Mammary epithelial cell (primary cell): ENCODE measurements at places on chromosomes 5 and 9.

- DNase-seq, result peak; percentile 75
Observed at GRCh38 chr5:100777680-100778300, 125.3 kb downstream of the ST8SIA4 start.

DNA sequence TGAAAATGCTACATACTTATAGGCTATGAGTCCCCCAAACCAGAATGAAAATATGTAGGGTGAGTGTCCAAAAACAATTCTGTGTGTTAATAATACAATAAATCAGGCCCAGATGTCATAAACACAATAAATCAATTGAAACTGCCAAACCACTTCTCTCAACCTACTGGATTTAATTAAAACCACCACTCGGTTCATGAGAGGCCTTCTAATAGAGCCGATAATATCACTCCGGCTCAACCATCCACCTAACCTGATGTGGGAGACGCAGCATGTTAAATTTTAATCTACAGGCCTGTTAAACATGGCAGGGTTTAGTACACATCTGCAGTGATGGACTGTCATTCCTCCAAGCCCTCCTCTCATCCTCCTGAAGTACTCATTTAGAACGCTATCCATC, 734.5 kb upstream of the ZNF608 start:
- no peak for DNase-seq

DNA sequence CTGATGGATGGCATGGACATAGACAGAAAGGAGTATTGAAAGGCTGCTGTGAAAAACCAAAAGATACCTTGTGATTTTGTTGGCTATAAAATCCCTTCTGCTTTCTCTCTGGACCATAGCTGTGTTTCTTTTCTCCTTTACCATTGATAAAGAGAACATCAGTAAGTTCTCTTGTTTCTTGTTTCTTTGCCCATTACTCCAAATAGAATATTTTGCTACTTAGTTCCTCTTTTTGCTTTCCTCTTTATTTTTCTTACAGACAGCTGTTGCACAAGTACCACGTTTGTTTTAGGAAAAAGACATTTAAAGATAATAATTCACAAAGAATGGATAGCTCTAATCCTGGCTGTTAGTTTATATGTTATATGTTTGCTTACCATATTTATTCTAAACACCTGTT, 1129.2 kb downstream of the DTWD2 start:
- no peak for DNase-seq

DNA sequence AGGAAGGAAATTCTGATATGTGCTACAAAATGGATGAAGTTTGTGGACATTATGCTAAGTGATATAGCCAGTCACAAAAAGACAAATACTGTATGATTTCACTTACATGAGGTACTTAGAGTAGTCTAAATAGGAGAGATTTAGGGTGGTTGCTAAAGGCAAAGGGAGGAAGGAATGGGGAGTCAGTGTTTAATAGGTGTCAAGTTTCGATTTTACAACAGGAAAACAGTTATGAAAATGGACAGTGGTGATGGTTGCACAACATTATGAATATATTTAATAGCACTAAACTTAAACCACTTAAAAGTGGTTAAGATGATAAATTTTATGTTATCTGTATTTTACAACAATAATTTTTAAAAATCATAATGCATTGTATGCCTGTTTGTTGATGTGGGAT, 40.4 kb upstream of the ECM2 start:
- DNase-seq, result no peak

GRCh38 chr5:103669615-103670014, 107.0 kb upstream of the NUDT12 start:
- no peak for DNase-seq

GRCh38 chr5:135008981-135009735, 24.9 kb downstream of the PITX1 start:
- no peak for DNase-seq

DNA sequence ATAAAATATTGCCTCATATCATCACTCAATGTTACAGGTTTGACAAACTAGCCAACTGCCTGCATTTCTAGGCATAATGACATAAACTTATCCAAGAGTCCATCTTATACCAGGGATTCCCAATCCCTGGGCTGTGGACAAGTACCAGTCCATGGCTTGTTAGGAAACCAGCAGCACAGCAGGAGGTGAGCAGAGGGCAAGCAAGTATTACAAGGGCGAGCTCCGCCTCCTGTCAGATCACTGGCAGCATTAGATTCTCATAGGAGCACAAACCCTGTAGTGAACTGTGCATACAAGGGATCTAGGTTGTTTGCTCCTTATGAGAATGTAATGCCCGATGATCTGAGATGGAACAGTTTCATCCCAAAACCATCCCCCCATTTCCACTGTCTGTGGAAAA, 144.9 kb downstream of the PRKACG start:
- no peak for DNase-seq

GRCh38 chr5:137078171-137078665, 420.9 kb downstream of the SPOCK1 start:
- peak; percentile 84 for DNase-seq

DNA sequence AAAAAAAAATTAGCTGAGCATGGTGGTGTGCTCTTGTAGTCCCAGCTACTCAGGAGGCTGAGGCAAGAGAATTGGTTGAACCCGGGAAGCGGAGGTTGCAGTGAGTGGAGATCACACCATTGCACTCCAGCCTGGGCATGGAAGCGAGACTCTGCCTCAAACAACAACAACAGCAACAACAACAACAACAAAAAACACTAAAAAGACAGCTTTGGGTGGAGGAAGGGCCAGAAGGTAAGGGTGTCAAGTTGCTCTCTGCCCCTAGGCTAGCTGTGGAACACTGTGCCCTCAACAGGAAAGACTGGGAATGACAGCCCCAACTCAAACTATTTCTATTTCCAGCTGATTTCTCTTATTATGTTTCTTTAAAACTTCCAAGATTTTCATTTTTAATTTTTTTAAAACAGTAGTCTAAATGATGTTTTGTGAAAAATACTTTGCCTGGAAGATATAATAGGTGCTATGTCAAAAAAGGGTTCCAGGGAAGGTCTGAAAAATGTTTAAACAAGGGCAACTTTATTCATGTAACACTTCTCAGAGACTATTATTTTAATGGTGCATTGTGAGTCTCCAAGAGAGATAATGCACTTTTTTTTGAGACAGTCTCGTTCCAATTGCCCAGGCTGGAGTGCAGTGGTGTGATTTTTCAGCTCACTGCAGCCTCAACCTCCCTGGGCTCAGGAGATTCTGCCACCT, 29.9 kb downstream of the CLINT1 start:
- peak; percentile 7 for DNase-seq

- no peak for DNase-seq
Observed at GRCh38 chr9:80163889-80164288, 592.1 kb downstream of the TLE4 start.

DNA sequence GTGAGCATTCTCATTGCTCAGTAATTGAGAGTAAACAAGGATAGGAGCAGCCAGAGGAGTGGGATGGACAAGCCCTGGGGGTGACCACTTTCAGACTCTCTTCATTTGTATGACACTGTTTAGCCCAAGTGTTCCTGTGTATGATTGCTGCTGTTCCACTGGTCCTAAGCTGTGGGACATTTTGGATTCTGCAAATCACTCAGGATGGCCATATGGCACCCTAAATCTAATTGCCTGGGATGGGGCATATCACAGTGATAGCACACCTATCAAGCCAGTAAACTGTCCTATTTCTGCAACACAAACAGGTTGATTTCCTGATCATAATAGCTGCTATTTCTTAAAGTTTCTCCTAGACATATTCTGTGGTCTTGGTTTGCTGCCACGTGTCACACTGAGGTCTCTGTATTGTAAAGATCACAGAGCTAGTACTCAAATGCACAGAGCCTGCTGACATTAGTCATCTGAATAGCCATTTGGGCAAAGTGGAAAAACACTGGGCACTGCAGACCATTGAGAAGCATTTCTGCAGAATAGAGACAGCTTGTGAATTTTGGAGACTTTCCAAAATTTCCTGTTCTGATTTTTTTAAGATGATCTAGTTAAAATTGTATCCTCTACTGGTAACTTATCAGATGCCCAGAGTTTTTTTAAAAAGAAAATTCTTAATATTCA, 320.2 kb downstream of the RFX3 start:
- no peak for DNase-seq

GRCh38 chr5:100469767-100470166, 65.4 kb upstream of the FAM174A start:
- no peak for DNase-seq

DNA sequence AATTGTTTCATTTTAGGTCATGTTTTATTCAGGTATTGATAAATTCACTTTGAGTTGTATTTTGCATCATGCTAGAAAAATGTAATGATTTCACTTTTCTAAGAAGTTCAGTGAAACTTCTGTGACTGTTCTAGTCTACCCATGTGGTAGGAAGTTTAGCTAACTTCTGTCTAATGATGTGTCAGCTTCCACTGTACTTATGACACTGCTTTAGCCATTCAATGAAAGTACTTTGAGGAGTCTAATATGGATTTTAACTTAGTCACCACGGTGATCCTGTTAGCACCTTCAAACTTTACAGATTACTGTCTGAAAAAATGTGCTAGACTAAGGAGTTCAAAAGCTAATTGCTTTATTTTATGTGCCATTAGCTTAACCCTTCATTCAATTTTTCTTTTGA, 1510.5 kb upstream of the CDH9 start:
- peak; percentile 59 for DNase-seq

DNA sequence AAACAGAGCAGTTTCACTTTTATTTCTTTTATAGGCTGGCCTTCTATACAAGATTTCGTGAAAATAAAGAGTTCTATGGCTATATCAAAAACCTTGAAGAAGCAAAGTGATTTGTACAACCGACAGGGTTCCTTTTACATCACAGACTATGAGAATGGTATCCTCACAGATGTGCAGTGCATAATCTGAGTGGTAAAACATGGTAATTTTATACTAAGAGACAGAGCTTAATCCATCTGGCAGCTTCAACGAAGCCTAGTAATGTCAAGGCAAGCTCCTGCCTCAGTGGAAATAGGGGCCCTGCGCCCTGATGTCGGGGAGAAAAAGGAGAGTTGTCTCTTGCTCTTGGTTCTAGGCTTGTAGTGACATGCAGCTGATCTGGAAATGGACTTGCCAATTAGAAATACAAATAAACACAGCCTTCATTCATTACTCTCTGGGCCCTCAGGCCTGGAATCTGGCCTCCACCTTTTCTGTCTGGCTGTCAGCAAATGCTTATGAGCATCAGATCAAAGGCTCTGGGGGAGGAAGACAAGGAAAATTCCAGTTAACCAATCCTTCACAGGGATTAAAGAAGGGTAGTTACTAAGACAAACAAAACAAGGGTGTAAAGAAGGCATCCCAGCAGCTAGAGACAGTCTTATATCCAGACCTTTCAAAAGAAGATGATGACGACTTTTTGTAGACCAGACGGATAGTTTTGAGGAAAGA, 33.6 kb upstream of the TRIM32 start:
- peak; percentile 66 for DNase-seq

DNA sequence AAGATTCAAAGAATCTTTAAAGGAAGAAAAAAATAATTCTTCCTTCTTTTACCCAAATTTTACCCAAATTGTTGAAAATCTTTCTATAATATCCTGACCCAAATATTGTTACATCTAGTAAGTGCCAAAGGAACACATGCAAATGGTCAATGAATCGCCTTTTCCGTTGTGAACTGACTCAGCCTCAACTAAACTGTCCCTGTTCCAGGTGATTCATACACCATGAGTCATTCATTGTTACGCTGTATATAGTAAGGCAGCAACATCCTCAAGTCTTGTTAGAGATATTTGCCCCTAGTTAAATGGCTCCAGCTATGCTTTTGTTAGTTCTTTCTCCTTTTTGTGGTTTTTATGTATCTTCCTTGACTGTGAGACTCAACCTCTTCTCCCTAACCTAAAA, 9.7 kb downstream of the PTGER4 start:
- DNase-seq, result peak; percentile 93

- peak; percentile 37 for DNase-seq
Observed at GRCh38 chr5:149317281-149318048, 27.8 kb upstream of the GRPEL2 start.

DNA sequence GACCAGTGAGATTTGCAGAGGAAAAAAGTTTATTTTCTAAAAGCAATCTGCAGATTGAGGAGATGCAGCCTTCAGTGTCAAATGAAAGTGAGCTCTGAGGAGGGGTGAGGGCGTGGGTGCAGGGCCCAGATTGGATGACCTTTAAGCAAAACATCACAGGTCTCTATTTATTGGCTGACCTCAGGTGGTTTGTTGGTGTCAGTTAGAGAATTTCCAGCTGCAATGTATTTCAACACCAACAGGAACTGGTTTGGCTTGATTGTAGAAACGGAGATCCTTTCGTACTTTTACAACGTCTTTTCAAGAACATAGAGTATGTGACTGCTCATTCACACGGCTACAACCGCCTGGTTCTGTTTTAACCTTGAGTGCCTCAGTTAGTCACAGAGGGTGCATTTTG, 1069.1 kb downstream of the EFNA5 start:
- peak; percentile 0 for DNase-seq

DNA sequence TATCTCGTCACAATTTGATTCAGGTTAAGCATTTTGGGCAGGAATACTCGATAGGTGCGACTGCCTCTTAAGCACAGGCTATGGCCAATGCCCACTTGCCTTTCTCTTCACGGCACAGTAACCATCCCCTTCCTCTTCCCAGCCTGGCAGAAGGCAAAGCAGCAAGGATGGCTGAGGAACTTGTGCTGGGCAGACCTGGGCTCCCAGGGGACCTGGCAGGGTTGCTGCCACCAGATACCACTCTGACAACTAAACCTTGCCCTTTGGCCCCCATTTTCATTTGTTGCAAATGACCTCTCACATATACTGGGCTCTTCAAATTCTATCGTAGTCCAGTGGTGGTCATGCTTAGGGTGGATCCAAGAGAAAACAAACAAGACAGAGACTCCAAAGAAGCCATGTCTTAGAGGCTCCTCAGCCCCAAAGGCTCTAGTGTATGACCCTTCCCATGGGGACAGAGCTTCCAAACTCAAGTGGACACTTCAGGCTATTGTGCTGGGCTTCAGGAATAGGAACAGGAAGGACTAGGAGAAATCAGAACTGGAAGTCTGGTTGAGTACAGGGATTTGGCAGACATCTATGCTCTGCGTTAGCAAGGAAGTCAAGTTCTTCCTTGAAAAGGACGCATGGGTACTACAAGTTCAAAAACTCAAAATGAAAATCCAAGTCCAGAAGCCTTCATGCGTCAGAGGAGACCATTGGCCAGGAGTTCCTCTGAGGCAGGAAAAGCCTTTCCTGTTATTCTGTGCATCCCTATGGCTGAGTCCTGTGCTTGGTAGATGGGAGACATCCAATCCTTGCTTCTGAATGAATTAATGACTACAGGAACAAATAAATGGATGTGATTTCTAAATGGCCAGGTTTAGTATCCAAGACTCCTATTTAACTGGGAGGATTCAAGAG, 64.6 kb upstream of the PLPP1 start:
- no peak for DNase-seq

DNA sequence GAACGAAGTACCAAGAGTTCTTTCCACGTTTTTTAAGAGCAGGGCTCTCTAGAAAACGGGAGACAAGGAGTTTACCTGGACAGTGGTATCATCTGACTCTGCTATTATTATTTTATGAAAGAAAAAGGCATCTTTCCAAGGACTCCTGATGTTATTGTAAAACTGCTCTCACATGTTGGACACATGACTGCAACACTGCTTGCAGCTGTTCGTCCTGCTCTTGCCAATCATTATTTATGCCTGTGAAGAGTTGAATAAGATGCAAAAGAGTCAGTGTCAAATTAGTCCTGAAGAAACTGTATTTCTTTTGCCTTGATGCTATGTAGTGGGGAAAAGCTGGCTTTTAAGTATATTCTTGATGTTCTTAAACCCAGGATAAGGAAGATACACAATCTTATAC, 284.5 kb upstream of the PTGER4 start:
- DNase-seq, result no peak
